ENCODE measurements at places on chromosomes 4 and X.

DNA sequence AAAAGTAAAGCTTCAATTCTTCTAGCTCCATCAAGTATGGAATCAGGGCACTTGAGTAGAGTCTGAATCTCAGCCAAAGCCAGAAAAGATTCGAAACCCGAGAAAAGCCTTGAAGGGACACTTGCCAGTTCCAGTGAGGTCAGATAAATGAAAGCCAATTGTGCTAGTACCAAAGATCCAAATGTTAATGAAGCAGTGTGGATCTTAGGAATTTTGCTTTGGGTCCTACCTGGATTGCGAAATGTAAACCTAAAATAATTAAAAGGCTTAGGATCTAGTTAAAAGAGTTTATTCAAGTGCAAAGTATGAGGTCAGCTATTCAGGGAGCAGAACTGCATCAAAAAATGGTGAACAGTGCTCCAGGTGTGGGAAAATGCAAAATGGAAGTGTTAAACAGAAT is 552.6 kb downstream of the NAP1L3 start:
- DNase-seq = no peak

DNA sequence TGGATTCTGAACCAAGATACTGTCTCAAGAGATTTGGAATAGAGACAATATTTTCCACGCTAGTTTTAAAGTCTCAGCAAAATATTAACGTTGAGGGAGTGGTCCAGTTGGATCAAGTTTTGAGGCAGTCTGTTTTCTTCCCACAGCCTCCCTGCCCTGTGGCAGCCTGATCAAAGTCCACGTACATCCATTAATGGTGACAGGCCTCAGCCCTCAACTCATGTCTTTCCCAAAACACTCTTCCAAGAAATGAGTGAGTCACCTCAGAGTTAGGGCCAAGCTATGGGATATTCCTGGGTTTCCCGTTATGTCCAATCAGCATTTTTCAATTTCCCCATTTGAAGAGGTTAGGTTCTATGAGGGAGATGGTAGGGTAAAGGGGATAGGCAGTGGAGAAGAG is 28.5 kb downstream of the EGFL6 start:
- DNase-seq = no peak

DNA sequence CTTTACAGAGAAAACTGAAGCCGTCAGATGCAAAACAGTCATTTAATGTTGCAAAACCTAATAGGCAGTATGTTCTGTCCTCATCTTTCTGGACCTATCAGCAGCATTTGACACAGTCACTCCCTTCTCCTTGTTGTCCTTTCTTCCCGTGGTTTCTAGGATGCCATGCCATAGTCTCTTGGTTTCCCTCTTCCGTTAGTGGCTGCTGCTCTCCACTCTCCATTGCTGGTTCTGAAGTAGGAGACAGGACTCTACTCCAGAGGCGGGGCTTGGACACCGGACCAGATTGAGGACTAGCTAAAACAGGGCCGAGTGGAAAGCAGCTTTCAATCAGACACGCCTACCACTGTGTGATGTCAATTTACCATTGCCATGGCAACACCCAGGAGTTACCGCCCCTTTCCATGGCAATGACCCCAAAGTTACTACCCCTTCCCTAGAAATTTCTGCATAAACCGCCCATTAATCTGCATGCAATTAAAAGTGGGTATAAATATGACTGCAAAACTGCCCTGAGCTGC is 88.8 kb upstream of the CCDC160 start:
- DNase-seq = no peak

GRCh38 chr4:65028592-65028991 is 619.3 kb upstream of the TECRL start:
- DNase-seq = no peak

GRCh38 chrX:74614093-74614909 is at the start of gene RLIM:
Gene RLIM, minus strand, starts transcription at chrX:74614624. Its CDS starts 18,647 bp downstream, at chrX:74595977.
- DNase-seq = peak; percentile 96

- DNase-seq = no peak
These were observed 120.0 kb downstream of the LUZP4 start for GRCh38 chrX:115409551-115409950.

- no peak for DNase-seq
These were observed 18.2 kb downstream of the RGS12 start for GRCh38 chr4:3311095-3311372.

DNA sequence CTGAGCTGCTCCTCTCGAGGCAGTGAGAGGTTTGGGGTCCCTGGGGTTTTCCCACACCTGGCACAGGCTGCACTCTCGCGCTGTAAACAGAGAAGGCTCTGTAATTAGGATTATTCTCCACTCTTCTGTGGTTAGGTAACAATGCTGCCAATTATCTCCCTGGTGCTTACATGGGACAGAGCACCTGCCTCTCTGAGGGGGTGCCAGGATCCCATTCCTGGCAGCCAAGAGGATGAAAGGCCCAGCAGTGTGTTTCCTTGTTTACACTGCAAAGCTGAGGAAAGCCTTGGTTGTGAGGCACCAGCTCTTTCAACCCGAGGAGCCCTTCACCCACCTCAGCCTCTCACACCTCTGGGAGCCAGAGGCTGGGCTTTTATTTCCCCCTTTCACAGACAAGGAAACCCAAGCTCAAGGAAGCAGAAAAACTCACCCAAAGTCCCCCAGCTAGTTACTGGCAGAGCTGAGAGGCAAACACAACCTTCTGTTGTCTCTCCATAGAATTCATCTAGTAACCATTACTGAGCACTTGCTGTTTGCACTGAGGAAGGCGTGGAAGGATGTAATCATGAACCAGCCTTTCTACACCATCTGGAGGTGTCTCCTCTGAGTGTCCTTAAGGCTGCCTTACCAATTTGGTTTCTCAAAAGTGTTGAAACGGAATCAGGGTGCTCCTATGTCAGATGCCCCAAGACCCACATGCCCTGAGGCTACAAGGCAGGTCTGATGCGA is 39.7 kb upstream of the PROM1 start:
- peak; percentile 76 for DNase-seq

GRCh38 chr4:11053601-11054220 is 369.1 kb upstream of the CLNK start:
- DNase-seq = no peak

- no peak for DNase-seq
These were observed 50.1 kb downstream of the NHS start for GRCh38 chrX:17425136-17425535.

- no peak for DNase-seq
These were observed 207.4 kb downstream of the TMA16 start for GRCh38 chr4:163701916-163702315.

DNA sequence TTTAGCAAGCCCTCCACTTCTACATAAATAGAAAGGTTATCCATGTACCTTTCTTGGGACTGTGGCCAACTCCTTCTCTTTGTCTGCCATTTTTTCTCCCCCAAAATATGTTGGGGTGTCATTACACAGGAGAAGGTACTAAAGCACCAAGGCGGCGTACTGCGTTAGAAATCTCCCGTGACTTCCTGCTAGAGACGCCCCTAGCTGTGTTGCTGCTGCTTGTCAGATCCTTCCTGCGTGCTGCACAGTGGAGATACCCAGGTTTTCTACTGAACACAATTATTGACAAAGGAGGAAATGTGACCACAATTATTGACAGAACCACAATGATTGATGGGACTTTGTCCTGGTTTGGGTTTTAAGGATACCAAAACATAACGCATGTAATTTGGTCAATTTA is 97.7 kb downstream of the EFHC2 start:
- DNase-seq = no peak

GRCh38 chr4:142960867-142961644 is 115.0 kb upstream of the INPP4B start:
- DNase-seq = no peak

DNA sequence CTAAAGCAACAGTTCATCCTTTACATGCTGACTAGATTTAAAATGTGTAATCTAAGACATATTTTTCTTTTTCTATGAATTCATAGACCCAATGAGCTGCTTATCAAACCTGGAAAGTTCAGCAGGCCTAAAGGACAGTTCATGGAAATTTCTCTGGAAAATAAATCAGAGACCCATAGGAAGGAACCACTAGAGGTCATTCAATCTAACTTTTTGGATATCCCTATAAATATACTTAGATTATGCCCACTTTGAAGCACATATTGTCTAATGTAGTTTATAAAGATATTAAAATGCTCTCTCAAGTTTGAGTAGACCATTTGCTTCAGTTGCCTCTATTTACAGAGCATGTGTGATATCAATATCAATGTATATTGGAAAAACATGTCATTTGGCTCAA is 473.0 kb downstream of the FAT4 start:
- no peak for DNase-seq

DNA sequence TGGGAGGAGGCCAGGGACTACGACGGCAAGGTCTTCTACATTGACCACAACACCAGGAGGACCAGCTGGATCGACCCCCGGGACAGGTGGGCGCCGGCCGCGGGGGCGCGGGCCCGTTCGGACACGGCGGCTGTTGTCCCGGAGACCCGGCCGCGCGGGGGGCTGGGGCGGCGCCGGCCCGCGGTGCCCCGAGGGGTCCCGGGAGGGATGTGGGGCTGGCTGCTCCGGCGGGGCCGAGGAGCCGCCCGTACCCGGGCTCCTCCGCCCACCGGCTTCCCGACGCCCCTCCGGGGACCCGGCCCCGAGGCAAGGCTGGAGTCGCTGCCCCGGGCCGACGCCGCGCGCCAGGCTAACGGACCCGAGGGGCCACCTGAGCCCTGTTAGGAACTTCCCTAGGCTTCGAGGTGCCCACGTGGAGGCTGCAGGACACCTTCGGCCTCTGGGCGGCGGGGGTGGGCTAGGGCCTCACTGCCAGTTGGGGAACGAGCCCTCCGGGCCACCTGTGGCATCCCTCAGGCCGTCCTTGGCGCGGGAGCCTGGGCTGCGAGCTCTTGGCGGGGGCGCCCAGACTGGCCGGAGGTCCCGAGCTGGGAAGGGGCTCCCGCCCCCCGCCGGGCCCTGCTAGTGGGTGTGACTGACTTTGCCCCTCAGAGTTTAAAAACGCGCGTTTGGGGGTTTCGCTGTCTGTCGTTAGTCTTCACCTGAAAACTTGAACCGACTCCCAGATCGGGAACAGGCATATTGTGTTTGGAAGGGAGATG is 660 bp downstream of the WWC2 start:
- DNase-seq = peak; percentile 23

- peak; percentile 5 for DNase-seq
These were observed 20.4 kb upstream of the FRMPD3 start for GRCh38 chrX:107429090-107429489.

GRCh38 chrX:102978594-102978993 is 41.5 kb downstream of the RAB40AL start:
- DNase-seq = no peak

DNA sequence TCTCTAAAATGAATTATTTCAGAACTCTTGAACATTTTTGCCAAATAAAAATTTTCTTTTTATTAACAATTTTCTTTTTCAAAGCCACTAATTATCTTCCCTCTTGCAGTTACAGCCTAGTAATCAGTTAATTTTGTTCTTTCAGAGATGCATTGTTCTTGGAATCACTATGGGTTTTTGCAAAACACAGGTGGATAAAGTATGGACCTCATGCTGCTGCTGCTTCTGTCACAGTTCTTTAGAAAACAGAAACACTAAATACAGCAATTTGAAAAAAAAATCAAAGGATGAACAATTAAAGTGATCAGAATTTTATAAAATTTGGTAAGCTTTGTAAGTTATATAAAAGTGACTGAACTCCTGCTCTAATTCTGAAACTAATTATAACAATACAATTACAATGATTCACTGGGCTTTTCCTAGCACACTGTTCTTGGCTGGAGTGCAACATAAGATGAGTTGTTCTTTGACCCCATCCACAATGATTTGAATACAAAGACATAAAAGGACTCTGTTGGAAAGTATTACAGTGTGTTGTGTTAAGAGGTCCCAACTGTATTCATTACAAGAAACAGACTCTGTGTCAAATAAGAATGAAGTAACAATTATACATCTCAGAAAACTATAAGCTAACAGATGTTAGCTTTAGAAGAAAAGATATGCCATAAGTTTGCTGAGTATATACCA is 59.4 kb upstream of the GK2 start:
- peak; percentile 53 for DNase-seq

- no peak for DNase-seq
These were observed 165.5 kb downstream of the KLF8 start for GRCh38 chrX:56397636-56398035.

- no peak for DNase-seq
These were observed 369.8 kb upstream of the HAND2 start for GRCh38 chr4:173899813-173900212.

GRCh38 chr4:87835197-87835596 is 2.4 kb downstream of the MEPE start:
- no peak for DNase-seq

GRCh38 chrX:148530464-148531077 is 30.2 kb downstream of the AFF2 start:
- DNase-seq = no peak

- no peak for DNase-seq
These were observed 66.1 kb upstream of the MAML3 start for GRCh38 chr4:140220058-140220457.

- DNase-seq = no peak
These were observed 7.4 kb downstream of the ZNF81 start for GRCh38 chrX:47844117-47844516.

GRCh38 chr4:18388039-18388438 is 366.5 kb upstream of the LCORL start:
- DNase-seq = no peak

GRCh38 chrX:22739276-22739675 is 260.5 kb upstream of the DDX53 start:
- no peak for DNase-seq

DNA sequence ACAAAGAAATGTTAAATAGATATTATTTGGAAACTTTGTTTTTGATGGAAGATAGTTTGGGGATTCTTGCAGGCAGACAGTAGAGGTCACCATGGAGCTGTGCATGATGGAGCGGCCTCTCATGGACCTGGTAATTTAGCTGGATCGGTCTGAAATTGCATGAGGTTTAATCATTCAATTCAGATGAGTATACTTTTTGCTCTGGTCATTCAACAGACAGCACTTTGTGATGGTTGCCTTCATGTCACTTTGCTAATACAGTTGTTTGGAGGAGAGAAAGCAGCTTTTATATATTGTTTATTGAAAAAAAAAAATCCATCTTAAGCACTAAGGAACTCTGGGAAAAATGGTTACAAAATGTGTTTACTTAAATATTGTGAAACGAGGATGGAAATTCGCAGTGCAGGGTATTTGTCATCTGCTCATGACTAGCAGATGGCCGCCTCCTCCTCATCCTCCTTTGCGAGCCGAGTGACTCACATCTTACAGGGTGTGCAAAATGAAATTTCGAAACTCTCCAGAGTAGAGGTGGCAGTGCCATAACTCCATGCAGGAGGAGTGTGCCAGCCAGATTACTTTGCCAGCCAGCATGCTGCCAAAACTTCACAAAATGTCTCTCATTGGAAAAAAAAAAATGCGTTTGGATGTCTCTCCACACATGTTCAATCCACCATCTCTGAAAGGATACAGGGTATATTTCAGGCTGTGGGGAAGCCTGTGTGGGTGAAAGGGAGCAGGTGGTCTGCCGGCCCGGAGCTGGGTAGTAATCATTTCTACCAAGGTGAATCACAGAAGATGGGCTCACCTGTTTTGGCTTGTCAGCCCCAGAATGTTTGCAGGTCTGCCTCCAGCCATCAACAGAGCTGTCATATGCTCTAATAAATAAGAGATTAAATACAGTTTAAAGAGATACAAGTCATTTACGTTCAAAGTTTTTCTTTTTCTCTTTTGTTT is 314.9 kb upstream of the DIPK2B start:
- DNase-seq = peak; percentile 22

GRCh38 chrX:50770702-50771101 is 43.3 kb downstream of the SHROOM4 start:
- no peak for DNase-seq

GRCh38 chr4:154435895-154436294 is 55.7 kb downstream of the DCHS2 start:
- DNase-seq = no peak

- DNase-seq = no peak
These were observed 48.1 kb downstream of the NRK start for GRCh38 chrX:105870445-105870844.

- peak; percentile 16 for DNase-seq
These were observed 876 bp downstream of the HPRT1 start for GRCh38 chrX:134460862-134461220.

All from cerebellar cortex (tissue), 1 donor.